Mucosa of gallbladder (tissue), 1 donor: ENCODE measurements at places on chromosomes 12 and 14. TPM values are rescaled to one million over a fixed set of nuclear protein-coding genes. Genes with fewer than 3 reads are reported as not detected.

Gene SLC6A15
- 0.12 TPM for total RNA-seq

Gene GPR162
- 12.3 TPM for total RNA-seq

Gene KRT2
- not detected for total RNA-seq

Gene TSPAN9
- 38.7 TPM for total RNA-seq

DNA sequence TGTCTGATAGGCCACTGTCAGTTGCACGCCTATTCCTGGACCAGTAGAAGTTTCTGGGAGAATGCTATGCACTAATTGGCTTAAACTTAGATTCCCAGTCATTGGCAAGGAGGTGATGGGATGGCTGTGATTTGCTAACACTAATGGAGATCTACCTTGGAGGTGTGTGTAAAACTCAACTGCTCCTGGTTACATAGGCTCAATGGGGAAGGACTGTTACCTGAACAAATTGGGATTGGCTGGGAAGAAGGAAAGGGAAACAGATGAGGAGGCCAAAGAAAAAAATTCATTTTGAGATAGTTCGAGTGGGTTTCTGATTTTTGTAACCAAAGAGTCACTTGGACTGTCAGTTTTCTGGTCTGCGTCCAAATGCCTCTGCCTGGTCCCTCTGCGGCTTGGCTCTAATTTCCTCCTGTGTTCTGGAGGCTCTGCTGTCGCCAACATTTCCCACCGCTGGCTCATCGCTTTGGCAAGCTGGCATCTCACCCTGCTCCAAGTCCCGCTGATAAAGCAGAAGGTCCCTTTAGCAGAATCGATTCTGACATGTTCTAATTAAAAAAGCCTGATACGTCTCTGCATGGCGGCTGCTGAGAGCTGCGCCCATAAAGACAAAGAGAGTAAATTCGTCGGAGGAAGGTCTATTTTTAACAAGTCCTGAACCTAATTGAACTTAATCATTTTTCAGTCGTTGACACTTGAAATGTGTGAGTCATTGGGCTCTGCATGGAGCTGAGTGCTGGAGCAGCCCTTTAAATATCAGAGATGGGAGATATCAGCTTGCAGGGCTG lies 2.0 kb upstream of the CCDC63 start:
- DNase-seq = no peak

- DNase-seq = no peak
Measured at GRCh38 chr12:104299842-104300481, 3.6 kb upstream of the EID3 start.

GRCh38 chr12:9920451-9920850 lies 11.7 kb downstream of the CLEC2A start:
- DNase-seq = no peak

DNA sequence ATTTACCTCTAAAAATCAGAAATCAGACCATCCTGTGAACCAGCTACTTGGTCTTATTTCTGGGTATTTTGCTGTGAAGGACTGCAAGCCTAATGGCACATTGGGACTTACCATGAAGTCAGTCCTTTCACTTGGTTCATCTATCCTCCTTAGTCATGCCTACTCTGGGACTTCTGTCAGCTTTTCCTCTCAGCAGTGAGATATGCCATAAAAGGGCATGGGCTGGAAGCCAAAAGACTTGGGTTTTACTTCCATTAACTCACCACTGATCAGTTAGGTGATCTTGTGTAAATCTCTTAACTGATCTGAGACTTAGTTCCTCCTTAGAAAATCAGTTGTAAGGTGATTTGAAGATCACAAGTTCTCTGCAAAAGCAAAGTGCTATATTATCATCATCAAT lies 116.5 kb downstream of the PAH start:
- DNase-seq = no peak

GRCh38 chr14:92516966-92517506 lies 3.5 kb downstream of the RIN3 start:
- no peak for DNase-seq

DNA sequence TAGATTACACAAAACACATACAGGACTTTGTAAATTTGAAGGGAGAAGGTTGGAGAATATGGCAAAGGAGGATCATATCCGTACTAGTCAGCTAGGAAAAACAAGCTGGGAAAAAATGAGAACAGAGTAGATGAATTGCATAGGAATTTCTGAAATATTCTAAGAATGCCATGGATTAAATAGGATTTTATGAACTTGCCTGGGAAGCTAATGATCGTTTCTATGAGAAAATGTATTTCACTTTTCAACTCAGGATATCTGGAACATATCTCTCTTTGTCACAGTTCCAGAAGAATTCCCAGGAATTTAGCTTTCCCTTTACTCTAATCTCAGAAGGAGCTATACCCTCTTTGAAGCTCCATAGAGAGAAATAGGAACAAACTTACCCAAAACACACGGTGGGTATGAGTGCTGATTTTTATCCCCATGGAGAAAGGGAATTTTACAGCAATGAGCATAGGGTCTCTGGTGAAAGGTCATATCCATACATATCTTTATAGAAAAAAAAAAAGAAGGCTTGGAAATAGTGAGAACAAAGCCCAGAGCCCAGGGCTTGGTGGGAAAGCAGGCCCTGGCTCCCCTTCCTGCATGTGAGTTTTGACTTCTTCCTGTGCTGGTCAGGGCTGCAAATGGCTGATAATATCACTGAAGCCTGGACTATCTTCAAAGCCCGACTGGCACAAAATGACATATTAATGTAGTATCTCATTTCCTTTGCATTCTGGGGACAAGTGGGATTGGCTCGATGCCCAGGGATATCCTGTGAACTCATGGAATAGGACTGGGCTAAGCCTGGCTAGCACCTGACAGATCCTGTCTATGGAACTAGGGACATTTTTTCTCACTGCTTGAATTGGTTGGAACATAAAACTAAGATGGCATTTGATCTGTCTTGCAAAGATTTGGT lies 136.3 kb downstream of the AEBP2 start:
- DNase-seq = peak; percentile 43
